NCI-H187 (cell line): ENCODE measurements at places on chromosomes 2 and 18.

- DNase-seq: no peak
Observed at GRCh38 chr2:67215214-67216055, 181.7 kb upstream of the ETAA1 start.

- DNase-seq: no peak
Observed at GRCh38 chr2:145563741-145564615, 1044.1 kb upstream of the ZEB2 start.

DNA sequence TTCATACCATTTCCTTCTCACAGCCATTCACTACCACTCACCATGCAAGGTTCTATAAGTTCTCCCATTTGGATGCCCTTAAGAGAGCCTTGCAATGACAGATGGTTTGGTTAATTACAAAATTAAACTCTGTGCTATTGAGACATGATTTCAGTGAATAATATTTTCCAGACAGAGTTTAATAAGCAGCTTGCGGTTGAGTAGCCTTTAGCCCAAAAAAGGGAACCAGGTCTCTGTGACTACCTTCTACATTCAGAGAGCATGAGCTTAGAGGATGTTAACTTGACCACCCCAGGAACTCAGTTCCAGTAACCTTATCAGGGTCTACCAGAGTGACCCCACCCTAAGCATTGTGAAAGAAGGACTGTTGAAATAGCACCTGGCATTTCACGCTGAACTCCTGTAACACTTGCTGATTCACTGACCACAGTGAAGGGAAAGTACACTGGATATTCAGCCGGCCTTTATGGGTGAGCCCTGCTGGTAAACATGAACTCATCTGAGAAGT, 1173.1 kb upstream of the ZEB2 start:
- no peak for DNase-seq

DNA sequence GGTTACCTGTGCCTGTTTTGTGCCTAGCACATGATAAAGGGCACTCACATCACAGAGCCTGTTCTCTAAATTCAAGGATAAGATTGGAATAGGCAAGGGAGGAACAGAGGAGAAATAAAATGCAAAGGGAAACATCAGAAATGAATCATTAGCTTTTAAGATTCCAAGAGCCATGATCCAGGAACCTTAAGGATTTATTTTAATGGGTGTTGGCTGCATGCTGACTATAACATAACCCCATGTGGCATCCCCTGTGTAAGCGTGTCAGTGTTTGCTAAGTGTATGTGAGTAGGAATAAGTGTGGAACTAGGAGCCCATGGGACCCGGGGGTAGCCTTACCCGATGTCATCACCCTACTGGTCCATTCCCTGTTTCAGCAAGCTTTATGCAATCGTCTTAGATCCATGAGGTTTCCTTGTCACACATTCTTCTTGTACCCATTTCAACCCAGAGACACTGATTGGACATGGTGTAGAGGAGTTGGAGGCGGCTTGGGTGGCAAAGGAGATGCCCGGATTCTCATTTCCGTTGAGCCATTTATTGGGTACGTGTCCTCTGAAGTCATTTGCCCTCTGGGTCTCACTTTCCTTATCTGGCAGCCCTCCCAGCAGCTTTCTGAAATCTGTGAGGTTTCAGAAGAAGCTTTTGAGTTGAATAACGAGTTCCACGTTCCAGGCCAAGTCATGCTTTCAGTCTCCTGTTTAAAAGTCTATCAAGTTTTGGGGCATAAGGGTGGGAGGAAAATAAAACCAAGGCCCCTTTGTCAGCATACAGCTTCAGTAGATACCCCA, 117.0 kb downstream of the MGAT5 start:
- no peak for DNase-seq

GRCh38 chr2:184685999-184686841, 87.9 kb downstream of the ZNF804A start:
- no peak for DNase-seq

DNA sequence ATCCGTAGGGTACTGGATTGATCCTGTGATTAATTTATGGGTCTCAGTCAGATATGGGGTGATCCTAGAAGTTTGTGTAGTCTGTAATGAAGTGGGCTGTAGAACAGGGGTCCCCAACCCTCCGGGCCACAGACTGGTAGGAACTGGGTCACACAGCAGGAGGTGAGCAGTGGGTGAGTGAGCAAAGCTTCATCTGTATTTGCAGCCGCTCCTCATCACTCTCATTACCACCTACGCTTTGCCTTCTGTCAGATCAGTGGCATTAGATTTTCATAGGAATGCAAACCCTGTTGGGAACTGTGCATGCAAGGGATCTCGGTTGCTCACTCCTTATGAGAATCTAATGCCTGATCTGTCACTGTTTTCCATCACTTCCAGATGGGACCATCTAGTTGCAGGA, 48.8 kb downstream of the EML4 start:
- DNase-seq: no peak

GRCh38 chr18:44841752-44842587, 161.3 kb downstream of the SETBP1 start:
- no peak for DNase-seq

DNA sequence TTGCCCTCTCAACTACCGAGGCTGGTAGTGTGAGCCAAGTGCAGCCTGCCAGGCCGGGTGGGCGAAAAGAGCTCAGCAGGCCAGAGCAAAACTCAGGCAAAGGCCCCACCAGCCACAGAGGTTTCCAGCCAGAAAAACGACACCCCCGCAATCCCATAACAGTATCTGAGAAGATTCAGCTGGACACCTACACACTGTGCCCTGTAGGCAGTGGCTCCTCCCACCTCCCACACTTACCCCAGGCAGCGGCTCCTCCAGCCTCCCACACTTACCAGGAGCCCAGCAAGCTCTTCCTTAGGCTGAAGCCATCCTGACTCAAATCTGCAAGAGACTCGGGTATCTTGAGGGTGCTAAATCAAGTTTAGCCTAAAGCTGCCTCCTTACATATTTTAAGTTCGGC, 15.6 kb upstream of the TMEM18 start:
- DNase-seq: no peak

DNA sequence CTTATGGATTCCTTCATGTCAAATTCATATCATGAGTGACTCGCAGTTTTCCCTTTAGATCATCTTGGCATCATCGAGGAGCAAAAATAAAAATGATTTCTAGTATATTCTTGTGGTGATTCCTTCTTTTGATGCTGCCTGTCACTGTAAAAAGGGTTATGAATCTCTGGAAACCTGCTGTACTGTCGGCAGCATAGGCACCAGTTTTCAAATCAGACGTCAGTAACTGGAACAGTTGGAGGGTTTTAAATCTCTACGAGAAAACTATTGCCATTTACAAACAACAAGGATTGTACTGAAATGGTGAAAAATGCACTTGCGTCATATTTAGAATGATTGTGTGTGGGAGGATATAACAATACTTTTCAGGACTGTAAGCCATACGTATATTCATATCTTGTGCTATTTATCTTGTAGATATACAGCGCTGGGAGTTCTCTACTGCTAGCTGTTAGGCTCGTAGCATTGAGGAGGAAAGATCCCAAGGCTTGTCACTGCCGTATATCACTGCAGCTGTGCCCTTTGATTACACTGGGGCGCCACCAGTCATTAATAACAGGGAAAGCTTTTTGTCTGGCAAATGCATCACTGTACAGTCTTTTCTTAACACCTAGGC, 320.7 kb downstream of the MTX2 start:
- DNase-seq: no peak

DNA sequence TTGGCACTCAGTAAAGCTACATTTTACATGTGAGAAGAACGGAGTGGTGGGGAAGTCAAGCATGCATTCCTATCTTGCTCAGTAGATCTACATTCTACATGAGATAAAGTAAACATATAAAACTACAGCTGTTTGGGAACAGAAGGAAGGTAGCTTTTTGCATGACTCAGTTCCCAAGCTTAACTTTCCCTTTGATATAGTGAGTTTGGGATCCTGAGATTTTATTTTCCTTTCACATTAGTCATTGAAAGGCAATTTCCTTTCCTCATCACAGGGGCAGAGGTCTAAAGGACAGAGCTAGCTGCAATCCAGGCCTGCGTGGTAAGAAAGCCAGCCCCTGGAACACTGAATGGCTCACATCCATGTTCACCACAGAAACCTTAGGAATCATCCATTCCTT, 257.2 kb downstream of the SRBD1 start:
- no peak for DNase-seq

DNA sequence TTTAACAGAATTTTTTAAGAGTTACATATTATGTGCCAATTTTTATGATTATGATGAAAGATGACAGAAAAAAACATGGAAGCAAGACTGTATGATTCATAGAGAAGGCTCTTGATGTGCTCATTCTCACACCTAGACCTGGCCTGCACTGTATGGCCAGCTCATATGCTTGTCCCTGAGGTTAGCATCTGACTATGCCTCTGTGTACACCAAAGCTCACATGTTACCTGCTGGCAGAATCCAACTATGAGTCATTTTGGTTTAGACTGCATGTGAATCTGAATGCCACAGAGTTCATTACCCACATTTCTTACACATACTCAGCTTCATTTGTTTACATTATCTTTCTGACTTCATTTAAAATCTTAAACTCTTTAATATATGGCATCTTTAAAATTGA, 139.0 kb downstream of the DSC3 start:
- DNase-seq: no peak
